Caco-2 (cell line): ENCODE measurements at places on chromosomes 13 and 19. TPM values are rescaled to one million over a fixed set of nuclear protein-coding genes. Genes with fewer than 3 reads are reported as not detected.

The ANGPTL4 gene
- 0.63 and 1.2 TPM in 2 replicates for total RNA-seq

- H3K27me3 ChIP-seq: no peaks in the 10 kb centered on the region
- no peak for DNase-seq
- H3K36me3 ChIP-seq: no peaks in the 10 kb centered on the region
- no peaks in the 10 kb centered on the region for H3K4me1 ChIP-seq
- no peak overlapping the region for H3K4me3 ChIP-seq
- no peak overlapping the region for H3K27ac ChIP-seq
Measured at GRCh38 chr19:11420429-11421370, 1.6 kb upstream of the RGL3 start.

The ZNF486 gene
- 0.66 and 0.79 TPM in 2 replicates for total RNA-seq

DNA sequence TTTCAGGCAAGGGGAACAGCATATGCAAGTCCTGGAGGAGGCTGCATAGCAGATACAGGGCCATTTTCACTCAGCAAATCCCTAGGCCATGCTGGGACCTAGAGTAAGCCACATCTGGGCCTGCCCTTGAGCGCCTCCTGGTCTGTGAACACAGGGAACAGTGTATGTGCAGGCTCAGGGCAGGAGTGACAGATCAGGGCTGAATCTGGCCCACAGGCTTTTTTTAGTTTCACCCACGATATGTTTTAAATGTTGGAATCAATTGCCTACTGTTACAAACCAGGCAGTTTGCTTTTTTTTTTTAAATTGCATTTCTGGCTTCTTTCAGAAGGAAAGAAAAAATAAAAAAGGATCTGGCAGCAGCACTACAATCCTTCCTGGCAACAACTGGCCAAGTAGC is 1.5 kb upstream of the TMEM145 start:
- no peak overlapping the region for H3K27ac ChIP-seq
- no peaks in the 10 kb centered on the region for H3K27me3 ChIP-seq
- DNase-seq: no peak
- 0 out of 2 replicates have a peak, but pooled peaks cover 5% of the 10 kb centered on the region for H3K4me1 ChIP-seq
- H3K4me3 ChIP-seq: no peak overlapping the region

The CAMSAP3 gene
- total RNA-seq: 60.5 and 61.6 TPM in 2 replicates

DNA sequence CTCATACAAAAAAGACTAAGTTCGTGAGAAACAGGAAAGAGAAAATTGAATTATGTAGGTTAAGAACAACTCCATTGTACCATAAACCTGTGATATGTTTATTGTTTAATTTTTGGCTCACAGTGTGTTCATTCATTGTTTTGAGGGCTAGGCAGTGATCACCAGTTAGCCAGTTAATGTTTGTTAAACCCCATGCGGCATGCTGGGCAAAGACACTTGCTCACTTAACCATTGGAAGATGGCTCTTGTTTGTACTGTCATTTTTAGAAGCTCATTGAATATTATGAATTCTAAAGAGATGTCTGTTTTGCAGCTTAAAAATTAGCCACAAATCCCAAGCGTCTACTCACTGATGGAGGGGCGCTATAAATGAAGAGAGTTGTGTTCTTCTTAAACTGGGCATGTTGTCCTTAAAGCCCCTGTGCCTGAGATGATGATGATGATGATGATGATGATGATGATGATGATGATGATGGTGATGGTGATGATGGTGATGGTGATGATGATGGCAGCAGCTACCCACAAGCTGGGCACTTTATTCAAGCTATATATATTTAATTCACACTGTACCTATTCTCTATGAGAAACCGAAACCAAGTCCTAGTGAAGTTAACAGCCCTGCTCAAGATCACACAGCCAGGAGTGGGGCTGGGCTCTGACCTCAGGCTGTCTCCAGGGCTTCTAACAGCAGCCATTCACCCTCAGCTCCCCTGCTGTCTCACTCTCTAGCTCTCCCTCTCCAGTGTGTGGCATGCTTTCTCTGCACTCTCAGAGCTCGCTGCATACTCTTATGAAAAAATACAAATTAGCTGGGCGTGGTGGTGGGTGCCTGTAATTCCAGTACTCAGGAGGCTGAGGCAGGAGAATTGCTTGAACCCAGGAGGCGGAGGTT is 169.1 kb downstream of the SHISA2 start:
- H3K27ac ChIP-seq: no peak overlapping the region
- DNase-seq: no peak
- peaks cover 5% of the 10 kb centered on the region; the same call in 1 of the 2 replicates for H3K4me1 ChIP-seq
- no peaks in the 10 kb centered on the region for H3K36me3 ChIP-seq

GRCh38 chr19:41364524-41365391 is 809 bp upstream of the B9D2 start:
- peaks cover 10% of the 10 kb centered on the region for H3K4me1 ChIP-seq
- H3K27ac ChIP-seq: peak overlapping the region; percentile 93
- no peaks in the 10 kb centered on the region for H3K27me3 ChIP-seq
- no peak for DNase-seq
- H3K36me3 ChIP-seq: no peaks in the 10 kb centered on the region
